Testis (tissue), 5 donors: ENCODE measurements at places on chromosomes 1 and 21. TPM values are rescaled to one million over a fixed set of nuclear protein-coding genes. Genes with fewer than 3 reads are reported as not detected.

The TRNAU1AP gene
- 19.8 TPM for polyA plus RNA-seq

The EPS8L3 gene
- 7.7 TPM for polyA plus RNA-seq

The DIO1 gene
- 1.7 TPM for polyA plus RNA-seq

The TFF3 gene
- polyA plus RNA-seq: 11.5 TPM

- no peak for DNase-seq
Measured at GRCh38 chr1:34060187-34060730, 104.8 kb downstream of the CSMD2 start.

The SCP2 gene
- polyA plus RNA-seq: 102 TPM

The TFB2M gene
- 15.7 TPM for polyA plus RNA-seq

- no peak for DNase-seq
Measured at GRCh38 chr1:61756773-61757172, 14.5 kb downstream of the PATJ start.
